Activated naive CD8-positive, alpha-beta T cell treated with anti-CD3 and anti-CD28 coated beads, Interleukin-2, amount 50 U/mL, for 24 hours (primary cell): ENCODE measurements at places on chromosomes 7 and 10.
A peak's percentile ranks its signal among the peaks of the same experiment; 100 is the strongest.

DNA sequence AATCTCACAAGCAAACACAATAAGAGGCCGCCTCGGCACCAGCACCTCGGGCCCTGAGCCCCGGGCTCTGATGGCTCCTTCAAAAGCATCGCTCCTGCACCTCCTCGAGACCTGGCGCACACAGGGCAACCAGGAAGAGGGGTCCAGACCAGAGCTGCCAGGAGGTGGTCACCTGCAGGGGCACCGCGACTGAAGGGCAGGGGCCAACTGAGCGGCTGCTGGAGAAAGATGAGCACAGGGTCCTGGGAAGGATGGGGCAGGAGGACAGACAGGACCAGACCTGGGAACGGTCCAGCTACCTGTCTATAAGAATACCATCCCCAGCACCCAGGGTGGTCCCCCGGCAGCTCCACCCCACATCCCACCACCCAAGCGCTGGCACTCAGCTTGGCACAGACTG is 20.8 kb downstream of the MAD1L1 start:
- no peak for DNase-seq

DNA sequence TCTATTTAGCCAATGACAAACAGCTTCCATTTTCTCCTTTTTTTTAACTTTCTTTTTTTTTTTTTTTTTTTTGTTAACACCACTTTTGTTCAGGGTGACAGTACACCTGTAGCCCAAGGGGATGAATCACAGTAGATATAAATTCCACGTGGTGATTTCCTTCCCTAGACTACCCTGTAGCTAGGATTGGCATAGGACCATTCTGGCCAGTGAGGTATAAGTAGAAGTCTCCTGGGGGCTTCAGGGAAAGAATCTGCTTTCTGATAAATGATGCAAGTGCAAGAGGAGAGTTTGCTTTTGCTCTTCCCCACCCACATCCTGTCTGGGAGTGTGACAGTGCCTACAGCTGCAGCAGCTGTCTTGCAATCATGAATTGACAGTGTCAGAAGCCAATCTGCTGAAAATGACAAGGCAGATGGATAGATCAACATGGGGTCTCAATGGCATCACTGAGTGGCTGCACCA is 63.2 kb upstream of the TOMM7 start:
- peak; percentile 47 for DNase-seq

GRCh38 chr10:113293167-113293566 is 259.7 kb upstream of the HABP2 start:
- DNase-seq, result no peak

- no peak for DNase-seq
Measured at GRCh38 chr10:64959883-64960282, 1438.7 kb downstream of the REEP3 start.

DNA sequence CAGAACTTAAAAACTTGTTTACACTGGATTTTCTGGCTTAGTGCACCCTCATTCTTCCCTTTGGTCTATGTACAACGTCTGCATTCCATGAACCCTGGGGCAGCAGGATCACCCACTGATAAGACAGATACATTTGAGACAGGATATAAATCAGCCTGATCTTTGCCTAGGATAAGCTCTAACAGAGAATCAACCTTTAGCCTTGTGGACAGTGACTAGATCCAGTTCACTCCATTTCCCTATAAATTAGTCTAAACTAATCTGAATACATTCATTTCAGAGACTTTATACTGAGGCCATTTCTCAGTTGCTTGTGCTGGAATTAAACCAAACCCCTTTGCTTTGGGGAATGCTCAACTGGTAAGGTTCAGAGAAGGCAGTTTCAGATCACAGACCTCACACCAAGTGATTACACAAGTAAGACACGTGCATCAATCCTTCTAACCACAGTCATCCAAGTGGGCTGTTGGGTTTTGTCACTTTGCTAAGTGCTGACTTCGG is 639.8 kb upstream of the FZD8 start:
- DNase-seq, result no peak

- DNase-seq, result no peak
Measured at GRCh38 chr10:101894742-101895141, 51.1 kb upstream of the KCNIP2 start.

GRCh38 chr10:34524369-34525091 is 290.6 kb downstream of the PARD3 start:
- DNase-seq, result no peak

DNA sequence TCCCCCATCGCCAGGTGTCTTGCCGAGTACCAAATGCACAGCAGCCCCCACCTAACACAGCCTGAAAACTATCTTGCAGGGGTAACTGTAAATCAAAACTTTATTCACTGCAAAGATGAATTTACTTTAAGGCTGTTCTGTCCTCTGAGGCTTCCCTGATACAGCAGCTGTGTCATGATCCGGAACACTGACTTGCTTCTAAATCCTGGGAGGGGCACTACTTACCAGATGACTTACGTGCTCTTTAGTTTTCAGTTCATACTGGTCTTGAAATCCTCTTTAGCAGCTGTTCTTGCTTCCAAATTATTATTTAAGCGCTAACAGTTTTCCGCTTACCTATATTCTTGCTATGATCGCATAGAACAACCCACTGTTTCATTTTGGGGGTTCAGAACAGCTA is 4.9 kb downstream of the DYNC1I1 start:
- DNase-seq, result no peak

DNA sequence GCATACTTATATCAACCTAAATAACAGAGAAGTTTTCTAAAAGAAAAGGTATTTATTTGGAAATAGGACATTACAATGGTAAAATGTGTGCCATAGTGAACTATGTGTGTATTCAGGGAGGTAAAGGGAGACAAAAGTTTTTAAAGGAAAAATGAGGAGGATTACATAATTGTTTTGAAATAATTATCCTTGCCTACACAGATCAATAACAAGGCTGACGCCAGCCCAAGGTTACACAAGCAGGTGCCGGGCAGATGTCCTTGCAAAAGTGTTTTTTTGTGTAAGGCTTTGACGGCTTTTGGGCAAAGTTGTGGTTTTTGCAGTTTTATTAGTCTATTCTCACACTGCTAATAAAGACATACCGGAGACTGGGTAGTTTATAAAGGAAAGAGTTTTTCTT is 22.7 kb upstream of the SLC35B4 start:
- no peak for DNase-seq
